Activated CD4-positive, alpha-beta T cell treated with anti-CD3 and anti-CD28 coated beads, Interleukin-10, Interleukin-2, amounts not matched to agents 100 ng/mL and 50 ng/mL, durations not matched to agents 16 hours and 8 hours (primary cell): ENCODE measurements at places on chromosomes 6 and 20.

GRCh38 chr6:168735268-168735949, 294.4 kb downstream of the SMOC2 start:
- no peak for DNase-seq

DNA sequence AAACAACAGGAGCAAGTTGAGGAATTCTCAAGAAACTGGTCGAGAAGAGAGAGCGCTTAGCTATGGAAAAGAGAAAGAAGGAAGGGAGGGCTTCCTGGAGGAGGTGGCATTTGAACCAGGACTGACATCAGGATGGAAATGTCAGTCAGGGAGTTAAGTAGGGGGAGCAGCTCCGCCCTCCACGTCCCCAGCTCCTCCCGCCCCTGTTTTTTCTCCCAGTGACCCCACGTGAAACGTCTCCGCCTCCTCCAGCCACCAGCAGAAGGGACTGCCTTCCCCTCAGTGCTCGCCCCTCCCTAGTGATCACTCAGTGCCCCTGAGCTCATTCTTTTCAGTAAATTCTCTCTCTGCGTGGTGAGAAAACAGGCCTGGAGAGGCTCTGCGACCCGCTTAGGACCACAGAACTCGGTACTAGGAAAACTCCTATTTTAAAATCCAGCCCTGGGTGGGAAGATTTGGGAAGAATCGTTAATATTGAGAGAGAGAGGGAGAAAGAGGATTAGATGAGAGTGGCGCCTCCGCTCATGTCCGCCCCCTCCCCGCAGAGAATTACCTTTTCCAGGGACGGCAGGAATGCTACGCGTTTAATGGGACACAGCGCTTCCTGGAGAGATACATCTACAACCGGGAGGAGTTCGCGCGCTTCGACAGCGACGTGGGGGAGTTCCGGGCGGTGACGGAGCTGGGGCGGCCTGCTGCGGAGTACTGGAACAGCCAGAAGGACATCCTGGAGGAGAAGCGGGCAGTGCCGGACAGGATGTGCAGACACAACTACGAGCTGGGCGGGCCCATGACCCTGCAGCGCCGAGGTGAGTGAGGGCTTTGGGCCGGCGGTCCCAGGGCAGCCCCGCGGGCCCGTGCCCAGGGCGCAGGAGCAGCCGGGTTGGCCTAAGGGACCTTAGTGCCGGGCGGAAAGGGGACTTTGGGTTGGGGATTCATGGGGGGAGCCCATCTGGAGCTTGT, 4.6 kb downstream of the HLA-DPB1 start:
- DNase-seq: no peak

DNA sequence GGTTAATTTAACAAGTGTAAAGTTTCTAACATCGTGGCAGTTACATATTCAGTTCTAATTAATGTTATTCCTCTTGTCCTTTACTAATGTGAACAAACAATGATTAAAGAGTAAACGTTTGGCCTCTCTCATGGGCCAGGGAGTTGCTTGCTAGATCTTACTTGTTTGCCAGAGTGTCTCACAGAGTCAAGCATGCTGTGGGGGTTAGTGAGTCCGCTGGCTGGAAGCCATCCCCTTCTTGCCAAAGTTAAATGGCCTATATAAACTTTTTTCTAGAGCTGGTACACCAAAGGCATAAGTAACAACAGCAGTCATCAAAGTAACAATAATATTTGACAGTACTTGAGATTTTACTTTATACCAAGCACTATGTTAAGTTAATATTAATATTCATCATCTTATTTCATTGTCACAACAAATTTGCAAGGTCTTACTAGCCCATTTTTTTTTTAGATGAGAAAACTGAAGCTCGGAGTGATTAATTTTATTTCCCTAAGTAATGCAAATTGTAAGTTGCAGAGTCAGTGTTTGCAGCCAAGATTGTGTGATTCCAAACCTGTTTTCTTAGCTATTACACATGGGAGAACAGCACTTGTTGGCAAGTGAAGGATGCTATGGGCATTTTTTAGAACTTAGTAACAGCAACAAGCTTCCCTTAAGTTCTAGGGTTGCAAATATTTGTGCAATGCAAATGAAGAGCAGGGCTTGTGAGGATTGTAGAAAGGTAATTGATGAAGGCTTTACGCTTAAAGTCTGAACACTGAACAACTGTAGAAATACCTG, 224.5 kb downstream of the RFPL4B start:
- DNase-seq: no peak

GRCh38 chr6:24882295-24882694, 53.5 kb downstream of the RIPOR2 start:
- DNase-seq: no peak

DNA sequence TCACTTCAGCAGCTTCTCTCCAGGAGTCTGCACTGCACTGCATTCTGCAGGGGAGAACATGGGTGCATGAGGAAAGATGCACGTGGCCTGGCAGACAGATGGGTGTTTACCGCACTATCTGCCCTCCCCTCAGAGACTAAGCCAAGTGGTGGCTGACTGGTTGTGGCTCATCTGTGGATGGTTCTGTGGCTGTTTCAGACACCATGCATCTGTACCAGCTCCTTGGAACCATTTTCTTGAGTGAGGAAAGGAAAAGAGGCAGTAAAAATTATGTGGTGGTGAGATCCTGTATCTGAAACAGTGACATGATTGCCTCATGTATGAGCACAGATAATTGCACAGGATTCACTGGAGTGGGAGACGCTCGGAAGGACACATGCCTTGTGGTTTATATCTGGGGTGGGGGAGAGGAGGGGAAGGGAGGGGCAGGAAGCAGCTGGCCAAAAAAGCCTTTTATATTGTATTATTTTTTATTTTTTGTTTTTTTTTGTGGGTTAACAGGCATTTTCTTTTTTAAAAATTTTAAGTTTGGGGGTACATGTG, 161.7 kb downstream of the ERMARD start:
- no peak for DNase-seq

- DNase-seq: no peak
These were observed 233.1 kb upstream of the ZNF217 start for GRCh38 chr20:53826597-53827291.

DNA sequence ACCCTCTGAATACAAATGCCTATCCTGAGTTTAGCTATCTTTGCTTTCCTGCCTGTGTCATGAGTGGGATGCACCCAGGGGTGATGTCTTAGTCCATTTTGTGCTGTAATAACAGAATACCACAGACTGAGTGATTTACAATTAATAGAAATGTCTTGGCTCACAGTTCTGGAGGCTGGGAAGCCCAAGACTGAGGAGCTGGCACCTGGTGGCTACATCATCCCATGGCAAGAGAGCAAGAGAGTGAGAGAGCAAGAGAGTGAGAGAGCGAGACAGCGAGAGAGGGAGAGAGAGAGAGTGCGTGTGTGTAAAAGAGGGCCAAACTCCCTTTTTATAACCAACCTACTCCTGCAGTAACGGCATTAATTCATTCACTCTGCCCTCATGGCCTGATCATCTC, 76.8 kb downstream of the PRDM1 start:
- no peak for DNase-seq

- no peak for DNase-seq
These were observed 35.6 kb upstream of the TAGAP start for GRCh38 chr6:159080217-159080976.

DNA sequence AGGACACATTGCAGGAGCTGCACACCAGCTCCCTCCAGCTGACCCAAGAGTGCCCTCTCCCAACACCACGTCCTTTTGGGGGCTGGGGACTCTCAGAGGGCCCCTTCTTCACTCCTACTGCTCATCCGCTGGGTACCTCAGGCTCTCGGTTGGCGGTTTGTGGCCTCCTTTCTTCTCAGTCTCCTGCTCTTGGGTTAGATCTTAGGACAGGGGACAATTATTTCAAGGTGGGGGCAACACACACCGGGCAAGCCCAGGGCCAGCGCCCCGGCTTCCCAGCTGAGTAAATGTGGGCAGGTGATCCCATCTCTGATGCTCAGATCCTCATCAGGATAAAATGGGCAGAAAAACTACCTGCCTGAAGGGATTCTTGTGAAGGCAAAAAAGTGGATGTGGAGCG, 1.1 kb downstream of the TCF15 start:
- DNase-seq: no peak

GRCh38 chr6:134422426-134423231, 104.7 kb upstream of the SGK1 start:
- DNase-seq: peak; percentile 45

GRCh38 chr6:63742060-63742459, 106.5 kb downstream of the PHF3 start:
- no peak for DNase-seq

DNA sequence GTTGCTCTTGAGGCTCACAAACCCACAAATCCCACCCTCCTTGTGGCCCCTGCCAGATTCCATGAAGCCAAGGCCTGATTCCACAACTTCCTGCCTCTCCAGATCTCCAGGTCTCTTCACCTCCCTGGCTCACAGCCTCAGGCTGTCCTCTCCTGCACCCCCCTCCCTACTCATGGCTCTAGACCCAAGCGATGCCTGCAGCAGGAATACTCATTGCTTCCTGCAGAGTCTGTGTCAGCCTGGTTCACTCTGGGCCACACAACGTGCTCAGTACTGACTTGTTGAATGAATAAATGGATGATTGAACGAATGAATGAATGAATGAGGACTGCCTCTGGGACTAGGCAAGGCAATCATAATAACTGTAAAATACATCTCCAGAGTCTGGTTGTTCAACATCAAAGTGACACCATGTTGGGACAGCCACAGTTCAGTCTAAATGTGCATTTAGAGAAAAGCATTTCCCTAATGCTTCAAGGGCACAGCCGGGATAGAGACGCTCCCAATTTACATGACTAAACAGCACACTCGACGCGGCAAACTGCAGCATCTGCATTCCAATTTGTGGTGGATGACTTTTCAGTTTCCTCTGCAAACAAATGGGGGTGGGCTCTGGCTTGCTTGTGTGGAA, 139.9 kb downstream of the GRM4 start:
- DNase-seq: no peak

GRCh38 chr6:12391472-12391871, 101.3 kb downstream of the EDN1 start:
- DNase-seq: no peak

DNA sequence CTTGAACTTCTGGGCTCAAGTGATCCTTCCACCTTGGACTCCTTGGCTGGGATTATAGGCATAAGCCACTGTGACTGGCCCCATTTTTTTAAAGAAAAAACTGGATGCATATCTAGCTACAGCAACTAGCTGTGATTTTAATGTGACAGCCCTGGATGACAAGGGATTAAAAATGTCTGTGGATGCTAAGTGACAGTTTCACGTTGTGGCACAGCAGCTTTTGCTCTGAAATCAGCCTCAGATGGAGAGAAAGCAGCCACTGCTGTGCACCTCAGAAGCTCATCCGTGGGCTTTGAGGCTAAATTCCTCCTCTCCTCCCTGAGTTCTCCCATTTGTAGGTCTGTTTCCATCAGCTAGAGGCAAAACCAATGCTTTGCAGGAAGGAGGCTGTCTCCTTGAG, 195.3 kb downstream of the SLC35F1 start:
- no peak for DNase-seq

- no peak for DNase-seq
These were observed 54.5 kb upstream of the DACT2 start for GRCh38 chr6:168374051-168374502.

DNA sequence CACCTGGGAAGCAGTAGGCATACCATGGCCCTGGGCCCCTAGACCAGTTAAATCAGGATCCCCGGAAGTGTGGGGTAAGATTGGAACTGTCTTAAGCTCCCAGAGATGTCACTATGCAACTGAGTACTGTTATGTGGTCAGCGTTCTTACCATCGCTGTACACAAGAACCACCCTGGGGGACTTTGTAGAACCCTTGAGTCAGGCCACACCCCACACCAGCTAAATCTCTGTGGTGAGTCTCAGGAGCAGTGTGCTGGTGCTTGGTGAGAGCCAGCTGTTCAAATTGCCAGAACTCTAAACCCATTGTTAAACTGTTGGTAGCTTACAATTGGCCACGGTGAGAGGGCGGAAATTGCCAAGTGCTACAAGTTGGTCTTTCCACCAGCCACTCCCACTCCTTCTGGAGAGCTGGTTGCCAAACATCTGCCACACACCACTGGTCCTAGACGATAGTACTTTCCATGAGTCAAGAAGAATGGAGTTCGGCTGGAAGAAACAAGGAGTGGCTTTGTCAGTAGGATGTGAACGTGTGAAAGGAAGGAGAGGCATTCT, 80.5 kb upstream of the SYNDIG1 start:
- no peak for DNase-seq

GRCh38 chr6:167481307-167481926, 156.5 kb downstream of the TTLL2 start:
- no peak for DNase-seq

DNA sequence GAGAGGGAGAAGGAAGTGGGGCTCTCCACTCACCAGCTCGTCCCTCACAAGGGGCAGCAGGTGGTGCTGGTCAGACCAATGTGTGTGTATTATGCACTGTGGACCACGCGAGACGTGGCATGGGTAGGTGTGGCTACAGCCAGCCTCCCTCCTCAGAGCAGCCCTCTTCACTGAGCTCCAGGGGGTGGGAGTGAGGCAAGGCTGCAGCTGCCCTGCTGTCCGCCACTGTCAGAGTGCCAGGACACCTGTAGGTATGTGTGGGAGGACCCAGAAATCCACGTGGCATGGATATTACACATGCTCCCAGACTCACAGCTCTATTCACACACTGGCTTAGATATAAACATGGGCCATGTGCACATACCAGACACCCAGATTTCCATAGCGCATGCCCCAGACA, 90.3 kb downstream of the VEGFA start:
- no peak for DNase-seq

GRCh38 chr6:35777356-35778102, 1.1 kb downstream of the CLPSL2 start:
- DNase-seq: no peak

DNA sequence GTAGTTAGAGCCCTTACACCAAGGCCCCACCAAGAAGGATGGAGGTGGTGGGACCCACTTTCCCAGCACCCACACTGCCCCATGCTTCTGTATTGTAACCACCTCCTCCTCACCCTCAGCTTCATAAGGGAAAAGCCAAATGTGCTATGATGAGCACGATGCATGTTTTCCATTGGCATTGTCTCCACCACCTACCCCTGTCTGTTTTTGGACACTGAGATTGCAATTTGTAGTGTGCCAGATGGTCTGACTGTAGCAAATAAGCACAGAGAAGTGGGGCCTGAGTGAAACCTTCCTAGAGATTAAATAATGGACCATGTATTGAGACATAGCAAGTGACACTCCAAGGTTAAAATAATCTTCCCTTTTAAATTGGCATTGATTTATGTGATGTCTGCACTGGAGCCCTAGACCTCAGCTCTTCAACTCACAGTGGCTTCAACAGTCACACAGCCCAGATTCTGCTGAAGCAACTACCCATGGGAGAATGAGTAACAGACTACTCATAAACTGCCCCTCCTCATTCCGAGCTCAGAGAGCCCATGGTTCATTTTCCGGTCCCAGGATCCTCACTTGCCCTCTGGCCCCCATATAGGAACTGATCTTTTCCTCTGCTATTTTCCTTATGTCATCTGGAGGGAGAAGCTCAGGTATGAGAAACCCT, 177.9 kb downstream of the COL9A1 start:
- DNase-seq: no peak

- DNase-seq: peak; percentile 56
These were observed 158.4 kb downstream of the GPX5 start for GRCh38 chr6:28683945-28684538.

GRCh38 chr6:53115741-53116140, 32.9 kb downstream of the GCM1 start:
- DNase-seq: no peak
